ENCODE measurements at places on chromosomes 6 and 20. TPM values are rescaled to one million over a fixed set of nuclear protein-coding genes. Genes with fewer than 3 reads are reported as not detected.
A peak's percentile ranks its signal among the peaks of the same experiment; 100 is the strongest.

- ATAC-seq: peak; percentile 70
Measured at GRCh38 chr6:69917834-69918233, 51.5 kb downstream of the COL19A1 start.

GRCh38 chr6:137171824-137172733 lies 1.4 kb downstream of the IL22RA2 start:
- ATAC-seq: no peak

MYLK4 gene
- total RNA-seq: 0.92 TPM

VSX1 gene
- total RNA-seq: 0.39 TPM

- ATAC-seq: no peak
Measured at GRCh38 chr6:27237089-27237803, 10.3 kb upstream of the PRSS16 start.

DNA sequence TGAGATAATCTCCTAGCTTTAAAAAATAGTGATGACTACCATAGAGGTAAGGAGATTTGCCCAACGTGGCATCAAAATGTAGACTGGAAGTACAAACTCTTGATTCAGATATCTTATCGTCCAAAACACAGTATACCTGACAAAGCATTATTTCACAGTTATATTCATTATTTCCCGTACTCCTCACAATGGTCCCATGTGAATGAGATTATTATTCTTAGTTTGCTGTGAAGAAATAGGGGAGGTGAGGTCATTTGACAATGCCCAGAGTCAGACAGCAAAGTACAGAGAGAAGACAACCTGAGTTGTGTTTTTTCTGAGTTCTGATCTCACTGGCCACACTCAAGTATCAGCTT lies 1.2 kb upstream of the TFB1M start:
- no peak for ATAC-seq
